ENCODE measurements at places on chromosomes 13 and 19. TPM values are rescaled to one million over a fixed set of nuclear protein-coding genes. Genes with fewer than 3 reads are reported as not detected.

The FRY gene
- 15.8 TPM for total RNA-seq

The KLK2 gene
- total RNA-seq, result not detected

The SPPL2B gene
- 24.8 TPM for total RNA-seq

The EPSTI1 gene
- total RNA-seq, result 3.1 TPM

The FUT3 gene
- not detected for total RNA-seq

The GFY gene
- not detected for total RNA-seq

The OLFM4 gene
- total RNA-seq, result not detected

All from regular cardiac myocyte (primary cell).